MCF 10A (cell line): ENCODE measurements at places on chromosomes 2 and 18.

DNA sequence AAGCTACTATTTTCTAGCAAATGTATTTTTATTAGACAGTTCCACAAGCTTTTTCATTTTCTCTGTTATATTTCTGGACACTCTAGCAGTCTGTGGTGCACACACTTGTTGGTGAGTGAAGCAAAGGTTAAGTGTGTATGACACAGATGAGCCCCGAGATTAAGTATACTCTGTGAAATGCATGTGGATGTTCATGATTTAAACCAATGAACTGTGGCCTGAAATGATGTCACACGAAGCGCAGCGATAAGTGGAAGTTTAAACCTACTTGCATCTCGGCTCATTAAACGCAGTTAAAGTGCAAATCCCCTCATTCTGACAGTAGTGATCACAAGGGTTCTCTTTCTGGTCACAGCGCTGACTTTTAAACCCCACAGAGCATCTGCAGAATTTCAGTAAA, 1488.8 kb upstream of the NXPH2 start:
- no peak overlapping the region for H3K27ac ChIP-seq
- peaks cover 72% of the 10 kb centered on the region for H3K27me3 ChIP-seq
- H3K4me1 ChIP-seq, result no peaks in the 10 kb centered on the region
- no peaks in the 10 kb centered on the region for H3K36me3 ChIP-seq
- H3K4me3 ChIP-seq, result no peak overlapping the region

DNA sequence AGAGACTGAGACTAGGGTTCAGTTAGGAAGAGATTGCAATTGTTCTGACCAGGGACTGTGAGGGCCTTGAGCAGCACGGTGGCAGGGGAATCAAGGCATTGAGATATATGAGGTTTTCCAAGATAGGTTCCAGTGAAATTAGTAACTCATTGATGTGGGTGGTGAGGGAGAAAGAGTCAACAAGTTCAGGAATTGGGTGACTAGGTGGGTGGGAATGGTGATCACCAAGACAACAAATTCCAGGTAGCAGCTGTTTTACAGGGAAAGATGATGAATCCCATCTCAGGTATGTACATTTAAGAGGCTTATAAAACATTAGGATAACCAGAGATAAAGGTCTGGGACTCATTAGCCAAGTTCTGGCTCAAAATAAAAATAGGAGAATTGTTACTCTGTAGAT, 251.5 kb upstream of the MGAT5 start:
- H3K36me3 ChIP-seq, result no peaks in the 10 kb centered on the region
- H3K4me3 ChIP-seq, result no peak overlapping the region
- H3K27me3 ChIP-seq, result no peaks in the 10 kb centered on the region
- H3K4me1 ChIP-seq, result peaks cover 6% of the 10 kb centered on the region

DNA sequence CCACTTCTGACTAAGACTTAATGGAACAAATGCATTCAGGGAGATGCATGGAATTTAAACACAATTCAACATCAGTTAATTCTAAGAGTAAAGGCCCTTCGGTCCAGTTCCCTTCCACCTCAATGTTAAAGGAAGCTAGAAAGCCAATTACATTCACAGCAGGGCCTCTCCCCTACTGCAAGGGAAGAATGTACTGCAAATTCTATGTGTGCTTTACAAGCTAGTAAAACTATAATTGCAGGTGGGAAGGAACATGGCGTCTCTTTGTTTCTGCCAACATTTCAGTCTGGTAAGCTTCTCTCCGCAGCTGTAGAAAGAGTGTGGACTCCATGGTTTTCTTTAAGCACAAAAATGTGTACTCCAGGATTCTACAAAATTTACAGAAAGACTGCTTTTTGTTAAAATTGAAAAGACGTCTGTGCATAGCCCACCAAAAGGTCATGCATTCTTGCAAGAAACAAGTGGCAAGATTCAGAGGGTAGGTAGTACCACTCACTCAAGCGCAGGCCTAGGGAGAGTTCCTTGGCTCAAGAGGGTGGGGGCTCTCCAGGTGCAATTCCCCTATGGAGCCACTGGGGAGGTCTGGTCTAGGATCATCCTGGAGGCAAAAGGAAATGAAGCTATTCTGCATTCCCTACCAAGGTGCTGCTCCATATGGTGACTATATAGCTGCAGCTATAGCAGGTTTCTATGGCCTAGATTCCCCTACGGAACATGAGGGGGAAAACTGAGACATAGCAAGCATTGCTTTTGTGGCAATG, 127.0 kb upstream of the FZD5 start:
- H3K27me3 ChIP-seq, result no peaks in the 10 kb centered on the region
- H3K27ac ChIP-seq, result no peak overlapping the region
- H3K36me3 ChIP-seq, result peaks cover 6% of the 10 kb centered on the region
- no peak overlapping the region for H3K4me3 ChIP-seq
- DNase-seq, result peak; percentile 6

GRCh38 chr2:237297421-237298150, 116.4 kb downstream of the COL6A3 start:
- no peaks in the 10 kb centered on the region for H3K36me3 ChIP-seq
- H3K27me3 ChIP-seq, result no peaks in the 10 kb centered on the region
- no peak overlapping the region for H3K4me3 ChIP-seq
- DNase-seq, result no peak

GRCh38 chr2:236712304-236712703, 142.7 kb downstream of the ACKR3 start:
- no peak overlapping the region for H3K27ac ChIP-seq
- H3K4me1 ChIP-seq, result peaks cover 26% of the 10 kb centered on the region
- H3K27me3 ChIP-seq, result no peaks in the 10 kb centered on the region
- H3K4me3 ChIP-seq, result no peak overlapping the region
- peak; percentile 11 for DNase-seq

DNA sequence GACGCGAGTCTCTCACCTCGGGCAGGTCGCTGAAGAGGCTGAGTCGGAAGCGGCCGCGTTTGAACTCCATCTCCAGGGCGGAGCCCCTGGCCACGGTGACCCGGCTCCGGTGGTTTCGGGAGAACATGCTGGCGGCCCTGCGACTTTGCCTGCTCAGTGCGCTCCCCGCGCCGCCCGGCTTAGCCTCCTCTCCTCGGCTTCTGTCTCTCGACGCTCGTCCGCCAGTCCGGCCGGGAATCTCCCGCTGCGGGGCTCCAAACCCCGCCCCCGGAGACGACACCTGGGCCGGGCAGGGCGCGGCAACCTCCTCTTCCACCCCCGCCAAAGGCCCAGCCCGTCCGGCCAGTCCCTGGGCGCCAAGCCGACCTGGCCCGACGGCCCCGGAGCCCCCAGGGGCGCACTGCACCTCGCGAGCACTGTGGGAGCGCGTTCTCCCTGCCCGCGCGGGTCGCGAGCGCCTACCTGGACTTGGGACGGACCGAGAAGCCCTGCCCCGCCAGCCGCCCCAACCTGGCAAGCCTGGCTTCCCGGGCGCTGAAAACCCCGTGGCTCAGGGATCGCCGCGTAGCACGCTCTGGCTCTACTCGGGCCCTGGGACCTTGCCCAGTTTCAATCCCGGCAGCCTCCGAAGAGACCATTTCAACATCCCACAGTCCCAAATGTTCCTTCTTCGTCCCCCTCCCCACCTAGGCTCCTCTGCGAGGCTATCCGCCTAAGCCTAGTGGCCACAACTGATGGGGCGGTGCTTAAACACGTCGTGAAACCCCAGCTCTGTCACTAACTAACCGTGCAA, at the start of gene RTKN:
Gene RTKN, minus strand, starts transcription at position 248 of the 793 bp plus-strand sequence. Its CDS starts 121 bp downstream, at position 127.
- peaks cover 11% of the 10 kb centered on the region for H3K36me3 ChIP-seq
- peak within 1 kb of the TSS; percentile 80 for H3K27ac ChIP-seq
- H3K4me1 ChIP-seq, result peaks cover 15% of the 10 kb centered on the region
- H3K27me3 ChIP-seq, result no peaks in the 10 kb centered on the region
- H3K4me3 ChIP-seq, result peak within 1 kb of the TSS; percentile 78

DNA sequence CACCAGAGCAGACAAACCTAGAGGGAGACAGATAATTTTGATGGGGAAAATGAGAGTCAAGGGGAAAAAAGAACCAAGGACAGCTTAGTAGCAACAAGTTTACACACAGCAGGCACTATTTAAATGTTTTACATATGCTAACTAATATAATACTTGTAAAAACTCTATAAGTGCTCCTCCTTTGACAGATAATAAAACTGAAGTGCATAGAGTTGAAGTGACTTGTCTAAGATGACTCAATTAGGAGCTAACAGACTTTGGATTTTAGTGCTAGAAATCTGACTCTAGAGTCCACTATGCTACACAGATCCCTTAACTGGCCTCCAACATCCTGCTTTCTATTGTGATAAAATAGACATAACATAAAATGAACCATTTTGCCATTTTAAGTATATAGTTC, 506.9 kb downstream of the SATB2 start:
- H3K27me3 ChIP-seq, result peaks cover 12% of the 10 kb centered on the region
- H3K27ac ChIP-seq, result no peak overlapping the region
- no peaks in the 10 kb centered on the region for H3K4me1 ChIP-seq
- no peaks in the 10 kb centered on the region for H3K36me3 ChIP-seq
- no peak overlapping the region for H3K4me3 ChIP-seq
- no peak for DNase-seq

- no peak overlapping the region for H3K4me3 ChIP-seq
- no peaks in the 10 kb centered on the region for H3K27me3 ChIP-seq
- H3K4me1 ChIP-seq, result peaks cover 19% of the 10 kb centered on the region
- H3K27ac ChIP-seq, result no peak overlapping the region
Observed at GRCh38 chr2:79994965-79995364, 309.6 kb downstream of the LRRTM1 start.

GRCh38 chr18:3704556-3705344, 254.8 kb downstream of the TGIF1 start:
- no peak overlapping the region for H3K27ac ChIP-seq
- peaks cover 9% of the 10 kb centered on the region for H3K4me1 ChIP-seq
- H3K36me3 ChIP-seq, result no peaks in the 10 kb centered on the region
- DNase-seq, result no peak
- H3K4me3 ChIP-seq, result no peak overlapping the region

DNA sequence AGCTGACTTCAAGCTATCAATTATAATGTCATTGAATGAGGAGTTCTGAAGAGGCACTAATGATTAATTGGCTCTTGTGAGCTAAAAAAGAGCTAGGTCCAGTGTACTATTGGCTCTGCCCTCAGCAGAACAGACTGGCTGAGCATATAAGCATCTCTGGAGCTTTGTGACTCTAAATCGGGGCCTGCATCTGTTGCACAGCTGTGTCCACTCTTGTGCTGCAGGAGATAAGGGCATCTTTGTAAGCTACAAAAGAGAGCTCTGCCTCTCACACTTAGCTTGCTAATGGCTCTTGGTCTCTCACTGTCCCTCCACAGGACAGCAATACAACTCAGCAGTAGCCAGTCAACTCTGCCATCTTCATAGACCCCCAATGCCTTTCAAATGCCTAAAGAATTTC, 61.5 kb upstream of the L3MBTL4 start:
- no peak overlapping the region for H3K27ac ChIP-seq
- H3K27me3 ChIP-seq, result no peaks in the 10 kb centered on the region
- no peaks in the 10 kb centered on the region for H3K36me3 ChIP-seq
- no peak overlapping the region for H3K4me3 ChIP-seq

DNA sequence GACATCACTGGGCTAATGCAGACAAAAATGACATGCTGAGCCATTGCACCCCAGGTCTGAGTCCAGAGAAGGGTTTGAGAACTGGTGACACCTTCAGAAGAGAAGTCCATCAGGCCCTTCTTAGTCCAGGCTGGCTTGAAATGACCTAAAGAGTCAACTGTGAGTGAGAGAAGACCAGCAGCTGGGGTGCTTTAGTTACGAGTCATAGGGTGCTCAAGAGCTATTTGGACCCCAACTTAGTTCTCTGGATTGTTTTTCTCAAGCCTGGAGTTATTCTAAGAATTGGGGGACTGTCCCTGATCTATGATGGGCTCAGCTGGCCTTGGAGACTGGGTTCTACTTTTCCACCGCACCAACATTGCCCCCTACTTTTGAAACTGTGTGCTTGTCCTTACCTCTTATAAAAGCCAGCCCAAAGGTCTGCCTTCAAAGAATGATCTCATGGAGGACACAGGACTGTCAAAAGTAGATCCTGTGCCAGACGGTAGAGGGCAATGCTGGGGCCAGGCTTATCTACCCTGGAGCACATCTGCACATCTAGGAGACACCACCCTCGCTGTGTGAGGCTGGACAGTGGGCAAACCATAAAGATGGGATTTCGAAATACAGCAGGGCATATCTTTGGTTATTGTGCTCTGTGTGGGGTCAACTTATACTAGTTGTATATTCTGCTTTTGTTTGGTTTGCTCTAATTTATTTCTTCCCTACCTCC, 333.0 kb upstream of the SLC14A2 start:
- peaks cover 18% of the 10 kb centered on the region for H3K27me3 ChIP-seq
- H3K4me1 ChIP-seq, result no peaks in the 10 kb centered on the region
- H3K36me3 ChIP-seq, result no peaks in the 10 kb centered on the region
- peak; percentile 30 for DNase-seq
- no peak overlapping the region for H3K27ac ChIP-seq

DNA sequence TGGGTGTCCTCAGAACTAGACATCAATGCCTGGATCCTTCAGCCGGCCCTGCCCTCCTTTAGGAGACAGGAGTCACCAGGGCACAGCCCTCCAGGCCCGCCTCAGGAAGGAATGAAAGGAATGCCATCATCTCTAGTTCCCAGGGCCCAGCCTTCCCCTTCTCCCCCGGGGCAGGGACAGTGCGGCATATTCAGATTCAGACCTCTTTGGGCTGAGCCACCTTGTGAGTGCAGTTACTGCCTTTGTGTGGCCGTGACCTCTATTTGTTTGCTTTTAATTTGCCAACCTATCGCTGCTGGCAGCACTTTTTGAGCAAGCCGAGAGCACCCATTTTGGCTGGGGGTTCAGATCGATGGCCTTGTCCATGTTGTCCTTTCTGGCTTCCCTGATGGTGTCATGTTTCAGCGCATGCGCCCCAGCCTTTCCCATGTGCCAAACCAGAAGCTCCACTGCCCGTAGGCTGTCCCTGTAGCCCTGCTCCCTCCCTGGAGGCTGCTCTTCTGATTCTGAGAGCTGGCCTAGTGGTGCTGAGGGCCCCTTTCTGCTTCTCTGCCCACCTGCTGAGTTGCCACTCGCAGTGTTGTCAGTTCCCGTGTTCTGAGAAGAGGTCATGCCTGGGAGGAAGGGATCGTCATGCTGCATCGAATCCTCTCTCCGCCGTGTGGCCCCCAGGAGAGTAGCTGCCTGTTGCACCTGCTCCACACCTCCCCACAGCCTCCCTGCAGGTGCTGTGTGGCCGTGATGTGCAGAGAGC, 10.9 kb downstream of the ANKRD23 start:
- H3K27ac ChIP-seq, result peak overlapping the region; percentile 39
- H3K4me3 ChIP-seq, result no peak overlapping the region
- H3K27me3 ChIP-seq, result no peaks in the 10 kb centered on the region
- peaks cover 7% of the 10 kb centered on the region for H3K4me1 ChIP-seq

- no peaks in the 10 kb centered on the region for H3K36me3 ChIP-seq
- no peaks in the 10 kb centered on the region for H3K27me3 ChIP-seq
- no peak overlapping the region for H3K27ac ChIP-seq
- peaks cover 19% of the 10 kb centered on the region for H3K4me1 ChIP-seq
Observed at GRCh38 chr2:157893611-157894010, 17.5 kb upstream of the ACVR1 start.

GRCh38 chr2:241975593-241976284, 106.2 kb downstream of the RTP5 start:
- peaks cover 25% of the 10 kb centered on the region for H3K27me3 ChIP-seq
- H3K36me3 ChIP-seq, result peaks cover 6% of the 10 kb centered on the region
- H3K4me3 ChIP-seq, result no peak overlapping the region
- peak; percentile 5 for DNase-seq
- no peak overlapping the region for H3K27ac ChIP-seq

GRCh38 chr18:26103579-26103978, 13.2 kb upstream of the SS18 start:
- no peaks in the 10 kb centered on the region for H3K36me3 ChIP-seq
- no peak overlapping the region for H3K27ac ChIP-seq
- no peaks in the 10 kb centered on the region for H3K4me1 ChIP-seq
- H3K4me3 ChIP-seq, result no peak overlapping the region

- no peak overlapping the region for H3K27ac ChIP-seq
- no peak for DNase-seq
- H3K36me3 ChIP-seq, result peaks cover 5% of the 10 kb centered on the region
- no peaks in the 10 kb centered on the region for H3K27me3 ChIP-seq
Observed at GRCh38 chr2:133110201-133110600, 440.2 kb upstream of the LYPD1 start.

- H3K4me1 ChIP-seq, result no peaks in the 10 kb centered on the region
- H3K36me3 ChIP-seq, result no peaks in the 10 kb centered on the region
- H3K27ac ChIP-seq, result no peak overlapping the region
- no peak overlapping the region for H3K4me3 ChIP-seq
Observed at GRCh38 chr18:75362435-75362834, 65.1 kb downstream of the SMIM21 start.
